Central memory CD4-positive, alpha-beta T cell (primary cell): ENCODE measurements at places on chromosomes 13 and 19.

- no peak for DNase-seq
These were observed 1.7 kb upstream of the C13orf42 start for GRCh38 chr13:51112771-51113170.

DNA sequence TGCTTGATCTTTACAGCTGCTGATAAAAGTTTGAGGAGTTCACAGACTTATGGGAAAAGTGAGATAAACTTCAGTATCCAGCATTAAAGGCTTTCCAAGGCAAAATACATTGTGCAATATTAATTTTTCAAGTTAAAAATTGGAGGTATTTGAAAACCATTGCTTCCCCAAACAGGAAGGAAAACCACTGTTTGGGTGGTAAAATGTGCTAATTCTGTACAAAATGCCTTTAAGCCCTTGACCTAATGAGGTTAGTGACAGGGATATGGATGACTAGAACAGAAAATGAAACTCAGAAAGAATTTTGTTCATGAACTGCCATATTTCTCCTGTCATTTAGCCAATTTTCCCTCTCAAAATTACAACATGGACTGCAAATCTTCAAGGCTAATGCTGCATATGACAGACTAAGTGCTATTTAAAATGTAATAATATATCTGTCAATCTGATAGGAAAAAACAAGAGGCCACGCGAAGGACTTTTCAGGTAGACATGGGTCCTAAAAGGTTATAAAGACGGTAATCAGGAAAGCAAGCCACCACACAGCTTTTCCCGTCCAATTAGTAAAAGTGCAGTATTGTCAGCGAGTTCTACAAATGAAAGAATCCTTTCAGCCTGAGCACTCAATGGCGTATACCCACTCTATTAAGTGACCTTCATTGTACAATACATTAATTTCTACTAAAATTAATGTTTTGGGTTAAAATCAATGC is 212.8 kb downstream of the ENOX1 start:
- no peak for DNase-seq

- DNase-seq, result no peak
These were observed 24.8 kb downstream of the C2CD4C start for GRCh38 chr19:383922-384798.

- no peak for DNase-seq
These were observed 77.4 kb downstream of the DOCK9 start for GRCh38 chr13:98900442-98900841.

GRCh38 chr19:33683881-33684537 is 62.3 kb downstream of the CHST8 start:
- no peak for DNase-seq

DNA sequence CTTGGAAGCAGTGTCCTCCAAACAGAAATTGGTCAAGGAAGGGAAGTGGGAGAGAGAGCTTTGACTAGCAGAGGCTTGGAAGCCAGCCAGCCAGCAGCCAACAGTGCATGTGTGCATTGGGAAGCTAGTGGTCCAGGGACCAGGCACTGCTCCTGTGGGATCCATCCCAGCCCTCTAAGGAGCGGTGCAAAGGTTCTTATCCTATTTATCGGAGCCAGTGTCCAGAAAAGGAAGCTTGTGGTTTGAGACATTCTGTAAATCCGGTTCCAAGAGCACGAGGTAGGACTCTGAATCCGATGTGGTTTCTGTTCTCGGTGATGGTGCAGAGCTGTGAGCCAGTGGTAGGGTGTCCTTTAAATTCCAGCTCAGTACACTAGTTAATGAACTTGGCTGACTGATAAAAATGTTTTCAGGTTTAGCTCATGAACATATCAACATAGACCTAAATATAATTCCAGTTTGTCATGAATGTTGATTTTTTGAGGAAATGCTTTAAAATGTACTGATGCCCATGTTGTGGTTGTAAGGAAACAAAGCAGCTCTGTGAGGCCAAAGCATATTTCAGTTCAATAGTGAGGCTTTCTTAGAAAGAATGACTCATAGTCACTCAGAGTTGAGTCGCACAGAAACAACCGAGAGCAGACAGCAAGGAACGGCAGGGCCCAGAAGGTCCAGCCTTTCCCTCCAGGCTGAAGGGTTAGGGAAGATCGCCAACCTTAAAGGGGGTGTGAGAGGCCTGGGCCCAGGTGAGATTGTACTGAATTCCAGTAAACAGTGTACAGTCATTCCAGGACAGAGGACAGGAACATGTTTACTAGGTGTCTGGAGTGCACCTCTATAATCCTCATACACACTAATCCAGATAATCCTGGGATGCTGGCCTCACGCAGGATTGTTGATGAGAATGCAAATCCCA is 21.5 kb upstream of the GARRE1 start:
- no peak for DNase-seq
